Stimulated activated CD8-positive, alpha-beta memory T cell treated with anti-CD3 and anti-CD28 coated beads, Interleukin-4, amount 100 ng/mL, for 4 hours (primary cell): ENCODE measurements at places on chromosomes 2 and 18.

DNA sequence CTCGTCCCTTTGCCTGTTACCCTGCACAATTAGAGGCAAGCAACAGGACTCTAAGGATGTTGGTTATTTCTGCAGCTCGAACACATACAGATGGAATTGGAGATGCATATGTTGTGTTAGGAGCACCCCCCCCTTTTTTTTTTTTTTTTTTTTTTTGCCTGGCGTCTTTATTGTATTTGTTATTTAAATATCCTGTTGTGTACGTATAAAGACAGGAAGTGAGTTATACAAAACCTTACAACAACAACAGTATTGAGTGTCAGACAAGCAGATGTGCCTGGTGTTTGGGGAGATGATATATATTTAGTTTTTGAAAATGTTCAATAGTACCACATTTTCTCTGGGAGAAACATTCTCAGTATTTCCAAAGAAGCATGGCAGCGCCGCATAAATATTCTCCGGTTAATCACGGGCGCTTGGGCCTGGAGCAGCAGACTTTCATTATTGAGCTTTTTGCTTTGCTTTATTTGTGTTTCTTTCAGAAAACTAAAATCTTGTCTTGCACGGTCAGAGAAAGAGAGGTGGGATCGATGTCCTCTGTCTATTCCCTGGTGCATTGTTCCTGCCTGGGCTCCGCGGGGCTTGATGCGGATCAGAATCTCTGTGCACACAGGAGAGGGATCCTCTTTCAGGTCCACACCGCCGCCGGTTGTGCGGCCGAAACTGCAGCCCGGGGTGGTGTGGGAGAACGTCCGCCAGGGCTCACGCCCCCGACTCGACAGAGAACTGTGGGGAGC, 23.2 kb upstream of the ZNF516 start:
- DNase-seq, result no peak

DNA sequence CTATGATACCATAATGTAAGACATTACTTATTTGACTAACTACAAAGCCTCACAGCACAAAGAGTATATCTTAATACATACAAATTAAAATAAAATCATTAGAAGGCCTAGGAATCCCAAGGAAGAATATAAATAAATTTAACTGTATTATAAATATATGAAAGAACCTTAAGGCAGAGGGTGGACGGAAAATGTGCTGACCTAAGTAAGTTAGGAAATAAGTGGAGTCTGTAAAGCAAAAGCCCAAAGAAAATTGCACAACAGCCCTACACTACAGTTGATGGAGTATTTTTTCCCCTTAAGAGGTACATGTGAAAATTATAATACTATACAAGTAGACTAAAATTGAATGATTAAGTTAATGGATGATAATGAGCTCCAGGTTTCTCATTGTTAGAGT, 710.1 kb downstream of the NR4A2 start:
- no peak for DNase-seq

- DNase-seq, result no peak
These were observed 84.0 kb downstream of the RND3 start for GRCh38 chr2:150403457-150403856.

DNA sequence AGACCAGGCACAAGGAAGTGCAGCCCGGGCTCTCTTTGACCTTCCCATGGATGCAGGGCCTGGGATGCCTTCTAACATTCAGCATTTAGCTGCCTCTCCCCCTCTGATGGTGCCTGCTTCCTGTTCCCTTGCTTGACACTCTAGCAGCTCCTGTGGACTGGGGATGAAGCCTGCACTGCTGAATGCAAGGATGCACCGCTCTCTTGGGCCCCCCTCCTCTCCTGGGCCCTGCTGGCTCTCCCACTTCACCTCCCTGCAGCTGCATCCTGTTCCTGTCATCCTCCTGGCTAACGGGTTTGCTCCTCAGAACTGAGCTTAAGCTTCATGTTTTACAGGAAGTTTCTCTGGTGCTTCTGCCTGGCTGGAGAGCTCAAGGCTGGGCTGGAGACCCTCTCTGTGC, 254.1 kb downstream of the TSN start:
- DNase-seq, result no peak

DNA sequence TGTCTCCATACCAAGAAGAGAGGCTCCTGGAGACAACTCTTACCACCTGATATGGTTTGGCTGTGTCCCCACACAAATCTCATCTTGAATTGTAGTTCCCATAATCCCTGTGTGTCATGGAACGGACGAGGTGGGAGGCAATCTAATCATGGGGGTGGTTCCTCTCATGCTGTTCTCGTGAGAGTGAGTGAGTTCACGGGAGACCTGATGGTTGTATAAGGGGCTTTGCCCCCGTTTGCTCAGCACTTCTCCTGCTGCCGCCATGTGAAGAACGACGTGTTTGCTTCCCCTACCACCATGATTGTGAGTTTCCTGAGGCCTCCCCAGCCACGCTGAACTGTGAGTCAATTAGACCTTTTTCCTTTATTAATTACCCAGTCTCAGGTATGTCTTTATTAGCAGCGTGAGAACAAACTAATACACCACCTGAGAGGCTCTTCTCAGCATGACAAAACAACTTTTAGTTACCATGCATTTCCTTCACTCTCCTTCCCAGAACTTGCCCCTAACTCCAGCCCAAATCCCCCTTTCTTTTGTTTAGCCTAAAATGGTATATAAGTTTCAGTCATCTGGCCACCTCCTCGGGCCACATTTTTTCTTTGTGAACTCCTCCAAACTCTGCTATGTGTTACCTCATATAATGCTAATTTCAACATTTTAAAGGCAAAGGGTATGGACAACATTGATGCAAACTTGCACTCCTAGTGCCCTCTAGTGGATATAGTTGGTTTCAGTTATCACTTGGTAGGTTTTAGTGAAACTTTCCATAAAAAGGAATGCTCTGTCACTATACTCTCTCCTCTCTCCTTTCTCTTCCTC, 58.6 kb upstream of the SLC25A52 start:
- no peak for DNase-seq

- DNase-seq, result no peak
These were observed 54.1 kb downstream of the TAF1B start for GRCh38 chr2:9897331-9897737.

- no peak for DNase-seq
These were observed 230.4 kb upstream of the SPRED2 start for GRCh38 chr2:65662654-65663432.

- DNase-seq, result no peak
These were observed 17.3 kb upstream of the TAF4B start for GRCh38 chr18:26208977-26209376.

DNA sequence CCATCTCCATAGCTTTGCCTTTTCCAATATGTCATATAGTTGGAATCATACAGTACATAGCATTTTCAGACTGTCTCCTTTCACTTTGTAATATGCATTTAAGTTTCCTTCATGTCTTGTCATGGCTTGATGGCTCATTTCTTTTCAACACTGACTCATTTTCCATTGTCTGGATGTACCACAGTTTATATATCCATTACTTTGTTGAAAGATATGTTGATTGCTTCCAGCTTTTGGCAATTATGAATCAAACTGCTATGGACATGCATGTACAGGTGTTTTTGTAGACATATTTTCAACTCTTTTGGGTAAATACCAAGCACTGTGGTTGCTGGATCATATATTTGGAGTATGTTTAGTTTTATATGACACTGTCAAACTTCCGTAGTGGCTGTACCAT, 26.3 kb downstream of the ACSL3 start:
- DNase-seq, result no peak

DNA sequence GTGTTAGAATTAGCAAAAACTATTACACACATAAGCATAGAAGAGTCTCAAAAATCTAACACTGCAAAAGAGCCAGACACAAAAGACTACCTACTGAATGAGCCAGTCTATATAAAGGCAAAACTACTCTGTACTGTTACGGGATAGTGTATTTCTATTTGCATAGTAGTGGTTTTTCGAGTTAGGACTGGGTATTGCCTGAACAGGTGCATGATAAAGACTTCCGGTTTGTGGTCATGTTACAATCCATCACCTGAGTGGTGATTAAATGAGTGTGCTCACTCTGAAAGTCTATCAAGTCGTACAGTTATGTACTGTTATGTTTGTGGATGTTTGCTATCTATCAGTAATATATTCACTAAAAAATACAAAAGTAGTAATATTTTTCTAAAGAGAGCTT, 523.3 kb upstream of the SYT4 start:
- DNase-seq, result no peak

DNA sequence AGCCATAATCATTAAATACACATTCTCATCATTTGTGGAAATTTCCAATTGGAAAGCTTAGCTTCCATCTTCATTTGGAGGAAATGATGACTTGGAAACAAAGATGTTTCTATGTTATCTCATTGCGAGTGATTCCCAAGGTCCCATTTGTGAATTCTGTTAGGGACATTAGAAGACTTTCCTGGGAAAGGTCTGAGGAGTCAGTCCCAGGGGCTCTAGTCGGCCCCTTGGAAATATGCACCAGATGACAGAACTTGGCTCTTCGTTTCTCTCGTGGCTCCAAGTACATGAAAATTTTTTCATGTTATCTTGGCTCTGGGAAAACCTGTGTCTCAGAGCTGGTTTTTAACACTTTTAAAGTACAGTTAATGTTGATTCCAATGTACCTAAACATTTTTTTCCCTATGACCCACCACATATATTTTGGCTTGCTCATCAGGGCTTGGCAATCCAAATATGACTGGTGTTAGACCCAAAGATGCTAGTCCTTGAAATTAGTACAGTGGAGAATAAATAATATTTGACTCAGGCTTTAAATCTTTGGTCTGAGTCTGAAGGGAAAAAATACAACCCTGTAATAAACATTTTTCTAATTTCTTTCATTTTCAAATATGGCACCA, 15.4 kb upstream of the CAVIN2 start:
- DNase-seq, result no peak

- no peak for DNase-seq
These were observed 89.0 kb downstream of the GREB1L start for GRCh38 chr18:21331065-21331464.

DNA sequence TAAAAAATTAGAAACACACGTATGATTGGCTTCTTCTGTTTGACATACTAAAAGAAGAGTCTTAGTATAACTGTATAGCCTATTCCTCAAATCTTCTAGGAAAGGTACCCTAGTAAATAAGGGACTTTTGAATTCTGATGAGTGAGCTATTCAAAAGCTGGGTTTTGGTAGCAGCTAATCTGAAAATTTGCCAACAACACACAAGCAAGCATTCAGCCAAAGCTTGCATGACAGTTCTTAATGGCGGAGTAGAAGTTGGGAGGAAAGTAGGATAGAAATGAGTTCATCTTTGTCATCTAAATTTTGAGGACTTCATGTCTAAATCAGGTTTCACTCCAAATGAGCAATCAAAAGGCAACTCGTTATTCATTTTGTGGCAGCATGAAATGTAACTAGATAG, 813.0 kb downstream of the MBD2 start:
- no peak for DNase-seq

- no peak for DNase-seq
These were observed 151.2 kb downstream of the PRPF40A start for GRCh38 chr2:152565884-152566727.

- DNase-seq, result no peak
These were observed 157.1 kb upstream of the SCN7A start for GRCh38 chr2:166651080-166651675.

DNA sequence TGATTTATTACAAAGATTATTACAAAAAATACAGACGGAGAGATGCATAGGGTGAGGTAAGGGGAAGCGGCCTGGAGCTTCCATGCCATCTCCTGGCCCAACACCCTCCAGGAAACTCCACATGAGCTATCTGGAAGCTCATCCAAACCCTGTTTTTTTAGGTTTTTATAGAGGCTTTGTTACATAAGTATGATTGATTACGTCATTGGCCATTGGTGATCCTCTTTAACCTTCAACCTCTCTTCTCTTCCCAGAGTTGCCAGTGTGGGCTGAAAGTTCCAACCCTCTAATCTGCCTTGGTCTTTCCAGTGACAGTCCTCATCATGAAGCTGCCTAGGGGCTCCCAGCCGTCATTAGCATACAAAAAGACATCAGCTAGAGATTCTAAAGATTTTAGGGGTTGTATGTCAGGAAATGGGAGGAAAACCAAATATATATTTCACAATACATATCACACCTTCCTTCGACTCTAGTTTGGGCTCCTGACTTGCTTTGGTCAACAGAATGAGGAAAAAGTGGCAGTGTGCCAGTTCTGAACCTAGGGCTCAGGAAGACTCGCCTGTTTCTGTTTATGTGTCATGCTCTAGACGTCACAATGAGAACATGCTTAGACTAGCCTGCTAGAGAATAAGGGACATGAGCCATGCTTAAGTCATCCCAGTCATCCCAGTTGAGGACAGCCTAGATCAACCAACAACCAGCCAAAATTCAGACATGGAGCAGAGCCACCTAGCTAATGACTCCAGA, 54.1 kb downstream of the ETAA1 start:
- no peak for DNase-seq

- no peak for DNase-seq
These were observed 427.3 kb downstream of the TSN start for GRCh38 chr2:122182616-122183355.

DNA sequence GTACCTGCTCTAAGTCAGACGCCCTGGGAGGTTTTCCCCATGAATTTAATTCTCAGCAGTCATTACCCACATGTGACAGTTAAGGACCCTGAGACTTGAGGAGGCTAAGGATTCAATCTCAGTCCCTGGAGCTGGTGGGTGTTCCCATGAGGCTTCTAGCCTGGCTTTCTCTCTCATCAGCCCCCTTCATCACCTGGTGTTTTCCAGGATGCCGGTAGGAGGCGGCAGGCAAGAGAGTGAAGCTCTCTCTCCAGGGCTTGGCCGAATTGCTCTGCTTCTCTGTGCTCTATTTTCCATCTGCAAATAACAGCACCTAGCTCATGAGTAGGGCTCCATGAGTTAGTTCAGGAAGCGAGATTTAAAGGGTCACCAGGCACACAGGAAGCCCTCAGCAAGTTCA, 241.9 kb downstream of the PTPRM start:
- no peak for DNase-seq

- DNase-seq, result no peak
These were observed 40.3 kb upstream of the MGAT4A start for GRCh38 chr2:98771264-98771663.

DNA sequence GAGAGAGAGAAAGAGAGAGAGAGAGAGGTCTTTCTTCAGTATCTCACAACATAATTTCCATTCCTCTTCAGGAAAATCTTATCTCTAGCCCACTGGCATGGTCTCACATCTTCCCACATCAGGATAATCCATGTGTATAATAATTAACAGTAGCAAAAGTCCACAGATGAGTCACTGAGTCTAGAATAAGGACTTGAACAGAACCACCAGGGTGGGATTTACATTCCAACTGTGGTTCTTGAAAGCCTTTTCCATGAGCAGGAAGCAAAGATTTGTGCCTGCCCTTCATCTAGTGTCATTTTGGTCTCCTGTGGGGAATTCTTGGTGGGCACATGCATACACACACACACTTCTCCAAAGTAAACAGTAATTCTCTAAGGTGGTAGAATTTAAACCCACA, 107.1 kb upstream of the TCF4 start:
- DNase-seq, result no peak

DNA sequence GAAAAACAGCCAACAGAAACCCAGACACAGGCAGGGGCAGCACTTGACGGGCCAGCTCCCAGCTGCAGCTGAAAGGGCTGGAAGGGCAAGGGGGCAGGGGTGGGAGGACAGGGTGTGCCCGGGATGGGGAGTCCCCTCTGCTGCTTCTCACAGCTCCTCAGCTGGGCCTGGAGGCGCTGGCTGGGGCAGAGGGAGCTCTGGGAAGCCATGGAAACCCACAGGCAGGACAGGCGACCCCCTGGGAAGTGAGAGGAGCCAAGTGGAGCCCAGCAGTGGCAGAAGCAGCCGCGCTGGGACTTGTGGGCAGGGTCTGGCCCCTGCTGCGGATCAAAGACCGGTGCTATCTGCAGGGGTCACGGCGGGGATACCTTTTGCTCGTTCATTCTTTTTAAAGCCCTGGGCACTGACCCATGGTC, 20.7 kb downstream of the OTOF start:
- DNase-seq, result no peak
